Stimulated activated CD8-positive, alpha-beta memory T cell treated with anti-CD3 and anti-CD28 coated beads, Interleukin-7, amount 100 ng/mL, for 1 hour (primary cell): ENCODE measurements at places on chromosomes 2 and 18.

- no peak for DNase-seq
Measured at GRCh38 chr2:109117780-109118179, 11.2 kb upstream of the SH3RF3 start.

- no peak for DNase-seq
Measured at GRCh38 chr2:67130531-67131256, 266.4 kb upstream of the ETAA1 start.

DNA sequence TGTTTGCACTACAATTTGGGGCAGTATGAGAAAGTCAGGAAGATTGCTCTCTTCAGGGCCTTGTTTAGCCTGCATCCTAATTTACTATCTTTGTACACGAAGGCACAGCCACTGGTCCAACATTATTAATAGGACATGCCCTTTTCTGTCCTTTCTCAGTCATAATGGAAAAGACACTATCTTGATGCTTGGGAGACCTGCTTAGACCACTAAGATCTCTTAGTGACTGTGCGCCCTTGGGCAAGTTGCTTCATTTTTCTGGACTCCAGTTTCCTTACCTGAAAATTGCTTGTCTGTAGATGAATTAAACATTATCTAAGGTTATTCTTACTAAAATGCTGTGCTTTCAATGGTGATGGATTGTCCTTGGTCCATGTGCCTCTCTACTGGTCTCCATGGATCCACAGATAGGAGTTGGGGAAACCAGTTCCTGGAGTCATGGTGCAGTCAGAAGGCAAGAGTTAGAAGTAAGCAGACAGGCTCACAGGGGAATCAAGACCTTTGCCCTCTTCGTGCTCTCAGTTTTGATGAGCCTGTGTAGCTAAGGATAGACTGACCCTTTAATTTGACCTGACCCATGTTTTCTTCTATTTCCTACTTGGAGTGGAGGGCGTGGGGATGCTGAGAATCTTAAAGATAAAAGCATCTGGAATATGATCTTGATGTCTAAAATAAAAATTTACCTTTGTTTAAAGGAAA lies 114.0 kb downstream of the RAPGEF4 start:
- no peak for DNase-seq

GRCh38 chr2:173231042-173231441 lies 123.6 kb upstream of the CDCA7 start:
- no peak for DNase-seq

DNA sequence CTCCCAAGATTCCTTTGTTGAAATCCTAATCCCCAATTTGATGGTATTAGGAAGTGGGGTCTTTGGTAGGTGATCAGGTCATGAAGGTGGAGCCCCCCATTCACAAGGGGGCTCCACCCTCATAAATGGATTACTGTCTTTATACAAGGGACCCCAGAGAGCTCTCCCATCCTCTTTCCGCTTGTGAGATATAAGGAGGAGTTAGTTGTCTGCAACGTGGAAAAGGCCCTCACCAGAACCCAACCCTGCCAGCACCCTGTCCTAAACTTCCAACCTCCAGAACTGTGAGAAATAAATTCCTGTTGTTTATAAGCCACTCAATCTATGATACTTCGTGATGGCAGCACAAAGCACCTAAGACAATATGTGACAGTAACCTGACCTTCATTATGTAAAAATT lies 684.1 kb upstream of the HS6ST1 start:
- no peak for DNase-seq

DNA sequence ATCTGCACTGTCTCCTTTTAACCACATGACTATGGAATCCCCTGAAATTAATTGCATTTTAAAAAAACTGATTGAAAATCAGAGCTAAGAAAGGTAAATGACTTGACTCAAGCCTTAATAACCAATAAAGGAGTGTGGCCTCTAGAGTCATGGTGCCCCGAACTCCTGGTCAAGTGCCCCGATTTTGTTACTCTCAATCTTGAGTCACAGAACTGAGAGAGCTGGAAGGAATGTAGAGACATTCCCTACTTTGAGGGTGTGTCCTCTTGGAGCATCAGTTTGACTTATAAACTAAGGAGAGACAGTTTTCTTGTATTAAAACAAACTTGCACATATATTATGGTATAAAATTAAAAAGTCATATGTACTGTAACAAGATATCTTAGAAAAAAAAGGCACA lies 2.4 kb downstream of the WDR43 start:
- DNase-seq = no peak

- no peak for DNase-seq
Measured at GRCh38 chr2:63537306-63537705, 51.0 kb downstream of the WDPCP start.

DNA sequence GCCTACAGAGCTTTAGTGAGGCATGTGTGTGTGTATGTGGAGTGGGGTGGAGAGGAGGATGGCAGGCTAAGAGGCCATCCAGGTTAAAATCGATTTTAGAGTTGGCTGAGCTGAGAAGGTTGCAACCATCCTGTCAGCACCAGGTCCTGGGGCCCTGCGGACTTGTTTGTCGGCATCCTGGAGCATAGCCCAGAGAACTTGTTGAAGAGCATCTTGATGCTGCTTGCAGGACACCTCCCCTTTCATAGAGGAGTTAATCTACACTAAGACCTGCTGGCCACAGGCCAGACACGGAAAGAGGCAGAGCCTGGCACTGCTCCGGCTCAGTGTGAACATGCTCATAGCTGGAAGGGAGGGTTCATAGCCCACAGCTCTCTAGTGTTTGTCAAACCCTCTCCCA lies 72.1 kb upstream of the RGPD5 start:
- no peak for DNase-seq

GRCh38 chr2:10372203-10372861 lies 69.6 kb downstream of the HPCAL1 start:
- DNase-seq = no peak

- no peak for DNase-seq
Measured at GRCh38 chr2:225691711-225692110, 292.2 kb downstream of the NYAP2 start.

DNA sequence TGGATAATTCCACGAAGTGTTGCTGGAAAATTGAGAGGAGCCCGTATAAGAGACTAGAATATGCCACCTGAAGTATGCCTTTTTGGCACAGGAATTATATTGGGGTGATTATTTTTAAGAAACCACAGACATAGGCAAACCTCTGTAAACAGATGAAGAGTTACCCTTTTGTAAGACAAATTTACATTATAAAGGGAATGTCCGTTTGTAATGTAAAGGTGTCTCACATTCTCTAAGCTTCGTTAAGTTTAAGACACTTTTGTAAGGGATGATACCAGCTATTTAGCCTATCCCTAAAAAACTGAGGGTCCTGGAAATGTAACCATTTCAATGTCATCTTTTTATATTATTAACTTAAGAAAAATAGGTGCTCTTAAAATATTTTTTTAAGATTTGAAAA lies 432.8 kb upstream of the SYT4 start:
- DNase-seq = no peak

DNA sequence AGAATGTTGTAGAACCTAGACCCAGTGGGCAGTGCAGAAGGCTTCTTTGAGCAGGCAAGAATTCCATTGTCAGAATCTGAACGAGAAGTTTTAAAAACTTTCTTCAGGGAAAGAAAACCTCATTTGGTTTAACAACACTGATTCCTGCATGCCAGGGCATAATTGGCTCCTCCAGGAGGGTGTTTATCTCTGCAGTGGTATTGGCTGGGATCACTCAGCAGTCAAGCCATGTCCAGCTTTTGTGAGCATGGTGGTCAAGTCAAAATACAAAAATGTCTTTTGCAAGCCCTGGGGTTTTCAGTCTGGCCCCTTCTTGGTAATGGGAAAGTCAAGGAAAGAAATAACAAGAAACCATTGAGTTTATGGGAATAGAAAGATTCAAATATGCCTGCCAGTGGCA lies 28.3 kb downstream of the FHOD3 start:
- DNase-seq = no peak
